NCI-H1105 (cell line): ENCODE measurements at places on chromosomes 5 and 9.

DNA sequence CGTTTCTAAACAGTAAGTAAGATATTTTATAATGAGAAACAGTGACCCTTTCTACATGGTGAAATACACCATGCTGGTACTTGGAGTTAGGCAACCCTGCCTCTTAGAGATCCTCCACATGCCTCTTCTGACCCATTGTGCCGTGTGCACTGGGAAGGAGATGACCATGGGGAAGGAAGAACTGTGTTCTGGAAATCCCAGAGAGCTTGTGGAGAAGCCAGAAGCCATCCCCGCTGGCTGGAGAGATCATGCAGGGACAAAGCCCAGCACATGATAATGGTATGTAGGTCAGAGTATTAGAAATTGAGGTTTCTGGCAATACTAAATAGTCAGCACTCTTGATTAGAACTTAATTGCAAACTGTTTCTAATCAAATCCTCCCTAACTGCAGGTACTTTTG lies 307.3 kb downstream of the FBXL7 start:
- DNase-seq = no peak

GRCh38 chr5:131281133-131281867 lies 17.4 kb downstream of the CDC42SE2 start:
- no peak for DNase-seq

- DNase-seq = no peak
Measured at GRCh38 chr9:27532046-27532445, 2.4 kb upstream of the MOB3B start.

DNA sequence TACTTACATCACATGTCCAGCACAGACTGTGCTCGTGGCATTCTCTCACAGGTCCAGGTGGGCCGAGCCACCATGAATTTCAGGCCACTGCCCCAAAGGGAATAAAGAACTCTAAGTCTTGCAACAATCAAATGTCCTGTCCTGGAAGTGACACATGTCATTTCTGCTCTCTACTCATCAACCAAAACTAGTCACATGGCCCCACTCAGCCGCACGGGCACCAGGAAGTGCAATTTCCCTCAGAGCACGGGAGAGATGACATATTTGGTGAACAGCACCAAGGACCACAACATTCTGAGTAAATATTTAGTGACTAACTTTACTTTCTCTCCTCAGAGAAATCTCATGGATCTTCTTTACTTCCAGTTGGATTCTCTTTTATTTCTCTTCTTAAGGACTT lies 131.1 kb upstream of the TUT7 start:
- DNase-seq = no peak

DNA sequence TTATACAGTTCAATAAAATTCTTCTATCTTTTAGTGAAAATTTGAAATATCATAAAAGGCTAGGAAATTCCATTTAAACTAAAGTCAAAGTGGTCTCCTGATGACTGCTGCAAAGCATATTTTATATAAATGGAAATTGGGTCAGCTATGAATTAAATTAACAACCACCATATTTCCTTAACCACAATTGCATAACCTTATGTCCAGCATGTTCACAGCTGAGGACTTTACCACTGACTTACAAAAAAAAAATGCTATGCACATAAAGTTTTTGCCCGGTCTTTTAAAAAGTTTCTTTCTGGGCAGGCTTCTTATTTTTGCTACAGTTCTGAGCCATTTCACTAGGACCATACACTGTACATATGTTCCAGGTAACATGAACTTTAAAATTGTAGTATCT lies 208.6 kb upstream of the RGMB start:
- no peak for DNase-seq

GRCh38 chr5:36842087-36842486 lies 34.5 kb upstream of the NIPBL start:
- no peak for DNase-seq

DNA sequence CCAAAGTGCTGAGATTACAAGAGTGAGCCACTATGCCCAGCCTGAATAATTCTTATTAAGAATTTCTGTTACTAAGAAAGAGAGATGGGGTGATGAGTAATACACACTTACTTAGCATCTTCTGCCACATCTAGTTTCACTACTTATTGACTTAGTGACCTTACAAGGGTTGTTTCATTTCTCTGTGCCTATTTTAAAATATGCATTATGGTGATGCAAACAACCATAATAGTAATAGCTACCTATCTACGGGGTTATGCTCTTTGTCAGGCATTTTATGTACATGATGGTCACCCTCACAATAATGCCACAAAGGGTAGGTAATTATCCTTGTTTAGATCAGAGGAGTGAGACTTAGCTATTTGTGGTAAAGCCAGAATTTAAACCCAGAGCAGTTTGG lies 499.0 kb upstream of the SGCD start:
- no peak for DNase-seq

DNA sequence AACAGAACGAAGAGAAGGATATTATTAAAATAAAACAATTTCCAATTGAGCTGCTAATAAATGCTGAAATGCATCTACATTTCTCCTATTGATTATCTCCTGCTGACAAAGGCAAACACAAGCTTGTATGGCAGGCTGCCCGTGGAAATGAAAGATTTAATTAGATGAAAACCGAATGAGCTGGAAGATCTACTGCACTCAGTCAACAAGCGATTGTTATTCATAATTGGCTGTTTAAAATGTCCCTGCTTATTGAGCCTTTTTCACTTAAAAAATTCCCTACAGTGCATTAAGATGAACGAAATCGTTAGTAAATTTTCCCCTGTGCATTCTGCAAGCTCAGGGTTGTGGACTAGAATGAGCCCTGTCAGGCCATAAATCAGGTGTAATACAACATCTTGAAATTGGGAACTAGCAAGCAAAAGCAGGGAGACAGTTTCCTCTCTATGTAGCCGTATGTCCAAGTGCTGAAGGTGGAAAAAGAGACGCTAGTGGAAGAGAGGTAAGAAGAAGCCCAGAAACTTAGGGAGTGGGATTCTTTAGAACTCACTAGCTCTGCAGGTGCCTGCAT lies 28.5 kb upstream of the KIF4B start:
- DNase-seq = peak; percentile 22

GRCh38 chr5:104452550-104452949 lies 890.0 kb upstream of the NUDT12 start:
- DNase-seq = no peak

DNA sequence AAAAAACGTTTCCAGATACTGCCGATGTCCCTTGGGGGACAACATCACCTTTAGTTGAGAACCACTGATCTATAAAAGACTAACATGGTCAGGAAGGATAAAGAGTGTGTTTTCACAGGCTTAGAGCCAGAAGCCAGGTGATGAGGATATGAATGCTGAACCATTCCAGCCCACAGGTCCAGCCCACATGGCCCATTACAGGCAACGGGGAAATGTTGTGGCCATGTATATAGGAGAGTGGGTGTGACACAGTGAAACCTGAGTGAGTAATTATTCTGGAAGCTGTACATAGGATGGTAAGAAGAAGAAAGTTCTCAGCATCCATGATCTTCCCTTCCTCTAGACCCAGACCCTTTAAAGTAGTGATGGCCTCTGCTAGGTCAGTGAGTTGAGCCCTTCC lies 56.0 kb upstream of the FOXI1 start:
- DNase-seq = no peak

GRCh38 chr5:76337953-76338451 lies 65.1 kb upstream of the IQGAP2 start:
- DNase-seq = no peak

- DNase-seq = no peak
Measured at GRCh38 chr5:9112520-9113291, 433.2 kb downstream of the SEMA5A start.

DNA sequence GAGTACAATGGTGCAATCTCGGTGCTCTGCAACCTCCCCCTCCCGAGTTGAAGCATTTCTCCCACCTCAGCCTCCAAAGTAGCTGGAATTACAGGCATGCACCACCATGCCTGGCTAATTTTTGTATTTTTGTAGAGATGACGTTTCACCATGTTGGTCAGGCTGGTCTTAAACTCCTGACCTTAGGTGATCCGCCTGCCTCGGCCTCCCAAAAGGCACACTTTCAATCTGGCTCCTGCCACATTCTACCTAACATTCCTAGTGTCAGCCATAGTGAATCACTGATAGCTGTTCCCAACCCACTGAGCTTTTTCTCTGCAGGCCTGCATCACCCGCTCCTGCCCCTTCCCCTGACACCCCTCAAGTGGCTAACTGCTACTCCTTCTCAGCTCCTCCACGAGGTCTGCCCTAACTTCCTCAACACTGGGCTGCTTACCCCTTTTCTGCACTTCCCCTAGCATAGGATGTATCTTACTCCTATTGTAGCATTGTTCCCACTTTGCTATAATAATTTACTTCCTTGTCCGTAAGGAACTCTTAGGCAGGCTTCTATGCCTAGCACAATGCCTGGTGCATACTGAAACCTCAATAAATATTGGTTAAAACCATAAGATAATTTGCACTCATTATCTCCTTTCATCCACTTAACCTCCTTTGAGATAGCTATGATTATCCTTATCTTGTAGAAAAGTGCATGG lies 42.0 kb upstream of the LIFR start:
- DNase-seq = no peak

DNA sequence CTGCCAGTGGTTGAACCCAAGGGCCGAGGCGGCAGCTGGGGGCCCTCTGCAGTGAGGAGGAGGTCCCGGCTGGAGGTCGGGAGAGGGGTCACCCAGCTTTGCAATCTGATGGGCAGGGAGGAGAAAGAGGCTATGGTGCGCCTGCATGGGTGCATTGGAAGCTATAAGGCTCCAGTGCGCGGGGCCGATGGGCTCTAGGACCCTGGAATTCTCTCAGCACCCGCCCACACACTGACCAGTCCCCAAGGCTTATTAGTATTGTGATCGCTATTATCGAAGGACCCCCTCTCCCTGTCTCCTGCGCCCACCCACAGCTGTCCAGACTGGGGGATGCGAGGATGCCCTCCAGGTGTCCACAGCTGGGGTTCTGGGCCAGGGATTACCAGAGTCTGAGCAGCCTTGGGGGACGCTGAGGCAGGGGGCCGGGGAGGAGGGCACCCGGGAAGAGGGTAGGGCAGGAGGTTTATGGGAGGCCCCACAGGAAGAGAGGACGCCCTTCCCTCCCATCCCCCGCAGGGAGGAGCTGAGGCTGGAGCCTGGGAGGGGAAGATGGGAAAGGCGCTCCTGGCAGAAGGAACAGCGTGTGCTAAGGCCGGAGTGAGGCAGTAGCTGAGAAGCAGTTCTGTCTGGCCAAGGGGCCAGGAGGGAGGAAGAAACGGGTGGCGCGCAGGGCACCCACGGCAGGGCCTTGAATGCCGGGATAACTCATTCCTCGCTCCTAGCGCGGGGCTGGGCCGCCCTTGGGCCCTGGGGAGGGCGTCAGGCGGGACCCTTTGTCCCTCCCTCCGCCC lies 24.2 kb downstream of the C9orf50 start:
- no peak for DNase-seq

DNA sequence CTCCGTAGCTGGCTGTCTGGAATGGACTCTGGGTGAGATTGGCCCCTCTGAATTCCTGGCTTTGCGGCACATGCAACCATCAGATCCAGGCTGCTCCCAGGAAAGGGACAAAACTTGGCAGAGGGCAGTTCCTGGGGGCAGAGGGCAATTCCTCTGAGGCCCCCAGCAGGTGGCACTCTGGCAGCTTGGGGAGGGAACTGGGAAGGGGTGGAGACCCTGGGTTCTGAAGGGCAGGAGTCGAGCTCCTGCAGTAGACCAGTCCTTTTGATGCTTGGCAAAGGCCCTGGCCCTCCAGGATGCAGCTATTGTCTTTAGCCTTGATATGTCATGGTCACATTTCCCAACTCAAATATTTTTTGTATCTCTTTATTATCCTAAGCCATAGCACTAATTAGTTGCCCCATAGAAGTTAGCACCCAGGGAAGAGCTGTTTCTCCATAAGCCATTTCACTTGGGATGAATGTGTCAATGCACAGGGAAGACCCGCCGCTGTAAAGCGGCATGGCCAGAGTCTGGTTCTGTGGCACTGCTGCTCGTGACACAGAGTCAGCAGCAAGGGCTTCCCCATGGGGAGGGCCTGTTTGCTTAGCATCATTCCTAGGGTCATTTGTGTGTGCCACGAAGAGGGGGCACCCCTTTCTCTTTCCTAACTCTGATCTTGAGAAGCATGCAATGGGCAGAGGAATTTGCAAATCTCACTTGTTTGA lies 51.2 kb upstream of the CDK20 start:
- no peak for DNase-seq

DNA sequence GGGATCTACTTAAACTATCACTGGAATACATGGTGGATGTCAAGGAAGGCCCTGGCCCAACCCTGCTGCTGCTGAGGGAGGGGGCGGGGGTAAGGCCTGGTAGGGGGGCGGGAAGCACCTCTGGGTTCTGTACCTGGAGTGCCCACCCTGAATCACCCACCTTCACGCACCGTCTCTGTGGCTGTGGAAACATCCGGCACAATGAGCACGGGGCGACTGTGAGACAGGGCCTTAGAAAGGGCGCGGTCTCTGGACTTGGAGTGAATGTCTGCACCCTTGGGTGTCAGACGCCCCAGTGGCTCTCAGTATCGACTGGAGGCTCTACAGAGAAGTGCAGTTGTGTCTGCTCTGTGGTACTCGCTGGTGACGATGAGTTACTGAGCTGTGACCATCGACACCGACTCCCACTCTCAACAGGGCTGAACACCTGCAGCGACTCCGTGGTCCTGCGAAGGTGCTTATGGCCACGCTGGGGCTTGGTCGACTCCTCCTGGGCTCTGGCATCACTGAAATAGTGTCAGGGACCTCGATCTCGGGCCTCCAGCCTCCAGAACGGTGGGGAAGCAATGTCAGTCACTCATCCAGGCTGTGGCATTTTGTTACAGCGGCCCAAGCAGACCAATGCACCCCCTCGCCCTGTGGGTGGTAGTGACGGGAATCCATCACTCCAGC lies 25.5 kb upstream of the SLC6A19 start:
- no peak for DNase-seq

- DNase-seq = no peak
Measured at GRCh38 chr5:149829954-149830353, 99.8 kb downstream of the PPARGC1B start.

- DNase-seq = no peak
Measured at GRCh38 chr5:173741729-173742431, 125.4 kb upstream of the BOD1 start.

DNA sequence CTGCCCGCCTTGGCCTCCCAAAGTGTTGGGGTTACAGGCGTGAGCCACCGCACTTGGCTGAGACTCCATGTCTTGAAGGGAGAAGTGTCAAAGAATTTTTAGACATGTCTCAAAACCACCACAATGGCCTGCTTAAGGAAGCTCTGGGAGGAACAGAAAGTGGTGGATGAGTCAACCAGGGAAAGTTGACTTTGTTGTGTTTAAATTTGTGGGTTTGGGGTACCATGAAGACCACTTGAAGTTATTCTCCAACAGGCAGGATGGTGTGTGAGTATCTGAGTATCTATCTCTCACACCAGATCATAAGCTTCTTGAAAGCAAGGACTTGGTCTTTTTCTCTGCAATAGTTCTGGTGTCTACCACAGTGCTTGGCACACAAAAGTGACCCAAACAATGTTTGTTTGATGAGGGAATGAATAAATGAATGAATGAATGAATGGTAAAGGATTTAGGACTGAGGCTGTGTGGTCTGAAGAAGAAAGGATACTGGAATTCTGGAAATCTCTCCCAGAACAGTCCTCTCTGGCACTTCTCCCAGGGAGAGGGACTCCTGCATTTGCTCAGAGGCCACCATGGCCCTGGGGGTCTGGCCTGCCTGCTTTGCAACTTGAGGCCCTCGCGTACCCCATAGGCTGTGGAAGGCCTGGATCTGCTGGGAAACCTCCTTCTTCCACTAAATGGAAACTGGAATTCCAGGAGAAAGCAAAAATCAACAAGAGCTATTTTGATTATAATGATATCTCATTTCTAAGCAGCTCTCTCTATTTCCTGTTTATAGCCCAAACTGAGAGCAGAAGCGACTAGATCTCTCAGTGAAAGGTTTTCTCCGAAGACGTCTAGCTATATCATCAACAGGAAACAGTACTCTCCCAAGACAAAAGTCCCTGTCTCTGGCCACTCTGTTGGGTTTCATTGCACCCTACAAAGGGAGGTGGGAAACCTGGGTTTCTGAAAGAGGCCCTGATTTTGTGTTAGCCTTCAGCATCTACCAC lies 187.9 kb downstream of the PALM2AKAP2 start:
- DNase-seq = no peak
